A549 treated with AZD2906 at 1 μM for 4 hours (cell line): ENCODE measurements at places on chromosomes 2 and 18. TPM values are rescaled to one million over a fixed set of nuclear protein-coding genes. Genes with fewer than 3 reads are reported as not detected.

The TRIM43 gene
- 0.07 to 0.23 TPM (median 0.09 TPM) in 4 of 5 replicates, not detected in the other for total RNA-seq

The SETBP1 gene
- 0.39 to 0.48 TPM (median 0.43 TPM) in 5 replicates for total RNA-seq

The HOXD3 gene
- 0.06 to 0.16 TPM (median 0.09 TPM) in 5 replicates for total RNA-seq

The ZNF892 gene
- 0.21 to 0.95 TPM (median 0.65 TPM) in 5 replicates for total RNA-seq

The VRK2 gene
- total RNA-seq: 23.8 to 34.6 TPM (median 27.7 TPM) in 5 replicates

The SRD5A2 gene
- 0.02 TPM in 4 of 5 replicates, not detected in the other for total RNA-seq

The DSG2 gene
- 43.1 to 72.3 TPM (median 59.6 TPM) in 5 replicates for total RNA-seq

The GDF7 gene
- 0.09 to 0.14 TPM (median 0.13 TPM) in 5 replicates for total RNA-seq

The SCN2A gene
- total RNA-seq: 0.03 TPM in 1 of 5 replicates, not detected in the others

The EVX2 gene
- 0.01 TPM in 1 of 5 replicates, not detected in the others for total RNA-seq

The ATIC gene
- total RNA-seq: 197 to 212 TPM (median 202 TPM) in 5 replicates

The CDKL4 gene
- not detected in 5 replicates for total RNA-seq

The CD8B2 gene
- not detected in 5 replicates for total RNA-seq

The CETN1 gene
- total RNA-seq: not detected in 5 replicates

The CNTNAP5 gene
- total RNA-seq: not detected in 5 replicates

The UGT1A9 gene
- total RNA-seq: 3.3 to 5.5 TPM (median 3.7 TPM) in 5 replicates

The MALT1 gene
- total RNA-seq: 7.5 to 9.9 TPM (median 8.8 TPM) in 5 replicates

The MYCN gene
- total RNA-seq: 0.03 TPM in 3 of 5 replicates, not detected in the others

The DOK1 gene
- total RNA-seq: 3.4 to 4.9 TPM (median 4.4 TPM) in 5 replicates

The ZRANB3 gene
- total RNA-seq: 4.7 to 6.0 TPM (median 5.4 TPM) in 5 replicates

The KCNIP3 gene
- 1.4 to 2.4 TPM (median 2.2 TPM) in 5 replicates for total RNA-seq
